Stomach (tissue), 19 donors: ENCODE measurements at places on chromosomes 2 and 18. TPM values are rescaled to one million over a fixed set of nuclear protein-coding genes. Genes with fewer than 3 reads are reported as not detected.
A peak's percentile ranks its signal among the peaks of the same experiment; 100 is the strongest.

Gene PDE11A
- 0.43 TPM for total RNA-seq

Gene YWHAQ
- total RNA-seq: 226 TPM

Gene REG1B
- not detected for total RNA-seq

Gene ALPP
- not detected for total RNA-seq

Gene ABCG8
- total RNA-seq: not detected

Gene SLC9A4
- 143 TPM for total RNA-seq

Gene ACOXL
- 0.58 TPM for total RNA-seq

Gene TMEM87B
- 62.2 TPM for total RNA-seq

- peaks cover under 1% of the 10 kb centered on the region for H3K4me1 ChIP-seq
- peaks cover 80% of the 10 kb centered on the region for H3K36me3 ChIP-seq
- no peak overlapping the region for H3K27ac ChIP-seq
- no peaks in the 10 kb centered on the region for H3K27me3 ChIP-seq
- no peak for DNase-seq
- no peak overlapping the region for H3K4me3 ChIP-seq
These were observed 233.7 kb downstream of the TWIST2 start for GRCh38 chr2:239081622-239082021.

DNA sequence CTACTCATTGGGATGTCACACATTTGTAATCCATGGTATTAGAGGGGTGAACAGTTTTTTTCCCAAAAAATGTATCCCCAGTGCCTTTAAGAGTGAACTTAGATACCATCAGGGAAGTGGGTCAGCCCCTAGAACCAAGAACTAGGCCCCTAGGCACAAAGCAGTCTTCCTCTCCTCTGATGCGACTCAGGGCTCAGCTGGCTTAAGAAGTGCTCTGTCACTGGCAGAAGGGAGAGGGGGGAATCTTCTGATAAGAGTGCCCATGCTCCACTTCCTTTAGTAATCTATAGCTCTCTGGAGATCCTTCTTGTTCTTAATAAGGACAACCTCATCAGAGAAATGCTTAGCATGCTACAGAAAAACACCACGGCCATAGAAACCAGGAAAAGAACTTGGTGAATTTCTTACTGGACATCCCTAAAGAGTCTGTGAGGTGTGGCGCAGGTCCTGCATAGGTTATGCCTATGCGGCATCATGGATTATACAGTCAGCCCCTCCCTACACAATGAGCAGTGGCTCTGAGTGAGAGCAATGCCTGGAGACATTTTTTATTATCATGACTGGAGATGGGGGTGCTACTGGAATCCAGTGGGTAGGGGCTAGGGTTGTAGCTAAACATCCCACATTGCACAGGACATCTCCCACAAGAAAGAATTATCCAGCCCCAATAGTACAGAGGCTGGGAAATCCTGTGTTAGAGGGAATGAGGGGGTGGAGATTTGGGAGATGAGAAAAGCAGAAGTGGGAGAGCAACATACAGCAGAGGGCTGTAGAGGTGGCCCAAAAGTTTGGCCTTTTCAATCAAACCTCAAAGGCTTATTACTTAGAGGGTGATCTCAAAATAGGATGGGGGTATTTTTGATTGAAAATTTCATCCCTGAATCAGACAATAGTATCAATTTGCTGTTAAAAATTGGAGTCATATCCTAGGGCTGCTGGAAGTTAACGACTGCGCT lies 21.7 kb upstream of the ZNF385B start:
- H3K36me3 ChIP-seq: no peaks in the 10 kb centered on the region
- H3K4me3 ChIP-seq: no peak overlapping the region
- DNase-seq: no peak
- no peaks in the 10 kb centered on the region for H3K4me1 ChIP-seq

DNA sequence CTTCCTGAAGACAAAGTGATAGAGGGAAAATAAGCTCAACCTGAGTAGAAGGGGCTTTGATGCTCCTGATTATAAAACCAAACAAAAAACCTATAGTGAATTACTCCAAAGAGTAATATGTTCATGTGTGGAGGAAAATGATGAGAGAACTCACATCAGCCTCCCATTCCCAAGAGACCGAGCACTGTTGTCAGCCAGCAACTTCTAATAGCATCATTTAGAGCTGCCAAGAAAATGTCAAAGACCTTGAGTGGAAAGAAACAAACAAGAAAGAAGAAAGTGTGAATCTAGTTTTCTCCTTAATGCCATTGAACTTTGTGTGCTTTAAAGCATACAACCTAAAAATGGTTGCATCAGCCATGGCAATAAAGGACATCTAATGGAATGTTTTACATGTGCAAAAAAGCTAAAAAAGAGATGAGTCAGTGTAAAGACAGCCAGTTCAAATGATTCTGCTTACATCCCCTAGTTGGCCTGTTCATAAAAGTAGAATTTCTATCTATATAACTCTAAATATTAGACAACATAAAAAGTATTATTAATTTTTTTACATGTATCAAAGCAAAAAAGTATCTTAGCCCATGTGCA lies 1066.2 kb downstream of the TDRD15 start:
- no peak for DNase-seq
- H3K4me1 ChIP-seq: no peaks in the 10 kb centered on the region
- H3K27ac ChIP-seq: no peak overlapping the region
- no peak overlapping the region for H3K4me3 ChIP-seq

DNA sequence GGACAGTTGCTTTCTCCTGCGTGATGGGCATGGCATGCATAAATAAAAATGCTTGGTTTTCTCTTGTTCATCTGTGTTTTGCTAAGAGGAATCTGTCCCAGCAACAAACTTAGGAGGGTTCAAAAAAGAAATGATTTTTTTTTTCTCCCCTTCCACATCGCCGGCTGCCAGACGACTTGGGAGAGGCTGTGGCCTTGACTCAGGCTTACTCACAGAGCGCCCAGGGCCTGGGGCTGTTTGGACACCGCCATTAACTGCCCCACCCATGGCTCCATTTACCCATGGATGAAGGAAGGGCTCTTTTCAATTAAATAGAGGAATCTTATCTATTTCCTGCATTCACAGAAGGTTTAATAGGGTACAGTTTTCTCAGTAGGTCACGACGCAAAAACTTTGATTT lies 22.3 kb upstream of the SERPINB5 start:
- H3K4me3 ChIP-seq: no peak overlapping the region
- DNase-seq: no peak
- H3K27me3 ChIP-seq: no peaks in the 10 kb centered on the region
- H3K36me3 ChIP-seq: no peaks in the 10 kb centered on the region
- H3K27ac ChIP-seq: no peak overlapping the region

- H3K27me3 ChIP-seq: no peaks in the 10 kb centered on the region
- no peak for DNase-seq
- no peak overlapping the region for H3K4me3 ChIP-seq
- H3K4me1 ChIP-seq: no peaks in the 10 kb centered on the region
- H3K27ac ChIP-seq: no peak overlapping the region
These were observed 135.2 kb downstream of the BARD1 start for GRCh38 chr2:214674278-214674677.

DNA sequence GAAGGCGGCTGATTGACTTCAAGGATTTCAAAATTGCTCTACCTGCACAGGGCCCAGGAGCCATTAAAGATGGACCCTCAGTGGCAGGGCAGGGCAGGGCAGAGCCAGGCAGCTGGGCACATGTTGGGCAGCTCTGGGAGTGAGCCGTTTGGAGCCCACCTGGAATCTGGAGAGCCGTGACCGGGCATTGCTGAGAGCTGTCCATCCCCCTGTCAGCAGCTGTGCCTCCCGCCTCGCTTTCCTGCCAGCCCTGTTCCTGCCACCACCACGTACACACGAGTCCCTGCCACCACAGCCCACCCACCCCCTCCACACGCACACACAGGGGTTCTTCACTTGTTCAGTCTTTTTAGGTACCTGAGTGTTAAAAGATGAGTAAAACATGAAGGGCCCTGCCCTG lies 22.9 kb downstream of the ATOH8 start:
- peaks cover 37% of the 10 kb centered on the region for H3K4me1 ChIP-seq
- no peaks in the 10 kb centered on the region for H3K27me3 ChIP-seq
- peaks cover 10% of the 10 kb centered on the region for H3K36me3 ChIP-seq
- no peak for DNase-seq

GRCh38 chr2:122929347-122929746 lies 1095.7 kb upstream of the CNTNAP5 start:
- no peaks in the 10 kb centered on the region for H3K4me1 ChIP-seq
- no peak overlapping the region for H3K4me3 ChIP-seq
- H3K27me3 ChIP-seq: no peaks in the 10 kb centered on the region
- H3K36me3 ChIP-seq: no peaks in the 10 kb centered on the region

DNA sequence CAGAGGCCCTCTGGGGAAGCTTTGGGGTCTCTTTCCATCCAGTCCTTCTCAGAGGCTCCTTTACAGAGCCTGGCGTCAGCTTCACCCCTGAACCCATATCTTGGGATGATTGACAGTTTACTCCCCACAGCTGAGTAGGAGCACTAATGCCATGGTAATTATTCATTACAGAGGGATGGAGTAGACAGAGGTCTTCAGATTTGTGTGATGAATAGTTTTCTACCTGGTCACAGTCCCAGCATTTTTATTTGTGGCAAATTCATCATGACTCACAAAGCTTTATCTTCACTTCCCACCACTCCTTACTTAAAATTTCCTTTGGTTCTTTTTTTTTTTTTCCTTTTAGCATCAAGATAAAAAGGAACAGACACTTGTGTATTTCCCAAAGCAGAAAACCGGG lies 104.2 kb downstream of the CCDC85A start:
- H3K27ac ChIP-seq: no peak overlapping the region
- H3K36me3 ChIP-seq: no peaks in the 10 kb centered on the region
- no peaks in the 10 kb centered on the region for H3K27me3 ChIP-seq
- H3K4me1 ChIP-seq: no peaks in the 10 kb centered on the region
- H3K4me3 ChIP-seq: no peak overlapping the region

DNA sequence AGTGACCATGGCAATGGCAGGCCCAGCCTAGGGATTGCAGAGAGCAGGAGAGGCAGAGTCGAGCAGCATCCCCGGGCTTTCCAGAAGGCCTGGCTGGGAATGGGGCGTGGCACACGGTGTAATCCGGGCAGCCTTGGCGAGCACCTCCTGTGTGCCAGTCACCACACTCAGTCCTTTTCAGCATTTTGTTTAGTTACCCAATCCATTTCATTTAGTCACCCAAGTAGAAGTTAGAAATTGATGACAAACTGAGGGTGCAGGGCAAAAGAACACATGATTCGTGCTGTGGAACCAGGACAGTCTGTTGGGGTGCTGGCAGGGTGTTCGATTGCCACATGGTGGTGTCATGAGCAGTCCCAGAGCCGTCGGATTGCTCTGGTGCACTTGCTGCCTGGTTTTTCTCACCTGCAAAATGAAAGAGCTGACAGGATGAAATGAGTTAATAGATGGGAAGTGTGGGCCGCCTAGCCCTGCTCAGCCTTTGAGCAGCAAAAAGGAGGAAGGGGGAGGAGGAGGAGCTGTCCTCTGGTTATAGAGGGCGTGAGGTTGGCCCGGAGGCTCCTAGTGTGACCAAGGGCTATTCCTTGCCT lies 299.4 kb downstream of the AGAP1 start:
- H3K27ac ChIP-seq: no peak overlapping the region
- no peak for DNase-seq
- no peaks in the 10 kb centered on the region for H3K27me3 ChIP-seq
- peaks cover 12% of the 10 kb centered on the region for H3K36me3 ChIP-seq
- no peaks in the 10 kb centered on the region for H3K4me1 ChIP-seq
- H3K4me3 ChIP-seq: no peak overlapping the region

DNA sequence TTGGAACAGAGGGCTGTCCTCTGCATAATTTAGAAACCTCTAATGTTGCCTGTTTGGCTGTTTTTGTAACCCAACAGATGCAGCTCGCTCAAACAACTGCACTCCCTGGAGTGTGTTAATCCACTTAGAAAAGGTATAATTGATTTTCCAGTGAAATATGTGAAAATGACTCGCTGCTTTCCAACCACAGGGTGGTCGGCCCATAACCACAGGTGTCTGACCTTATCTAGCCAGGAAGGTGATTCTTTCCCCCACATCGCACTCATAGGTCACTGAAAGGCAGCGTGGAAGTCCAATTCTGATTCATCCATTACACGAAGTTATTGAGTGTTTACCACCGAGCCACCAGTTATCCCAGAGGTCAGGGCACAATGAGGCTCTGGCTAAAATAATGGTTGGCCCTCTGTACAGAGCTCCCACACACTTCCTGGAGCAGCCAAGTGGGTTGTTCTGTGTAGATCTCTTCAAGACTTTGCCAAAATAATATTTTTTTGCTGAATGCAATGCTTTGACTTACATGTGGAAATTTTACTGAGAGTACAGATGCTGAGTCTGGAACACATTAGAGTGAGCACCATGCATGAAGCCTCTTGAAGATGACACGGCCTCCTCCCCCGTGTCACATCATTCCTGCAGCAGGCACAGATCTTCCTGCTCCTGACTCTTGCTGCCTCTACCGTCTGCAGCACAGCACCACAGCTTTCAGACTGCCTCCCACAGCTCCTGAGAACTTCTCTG lies 396.2 kb downstream of the ZNF516 start:
- H3K4me1 ChIP-seq: no peaks in the 10 kb centered on the region
- no peak overlapping the region for H3K27ac ChIP-seq
- H3K27me3 ChIP-seq: no peaks in the 10 kb centered on the region
- no peak overlapping the region for H3K4me3 ChIP-seq
- no peaks in the 10 kb centered on the region for H3K36me3 ChIP-seq
- peak; percentile 57 for DNase-seq

DNA sequence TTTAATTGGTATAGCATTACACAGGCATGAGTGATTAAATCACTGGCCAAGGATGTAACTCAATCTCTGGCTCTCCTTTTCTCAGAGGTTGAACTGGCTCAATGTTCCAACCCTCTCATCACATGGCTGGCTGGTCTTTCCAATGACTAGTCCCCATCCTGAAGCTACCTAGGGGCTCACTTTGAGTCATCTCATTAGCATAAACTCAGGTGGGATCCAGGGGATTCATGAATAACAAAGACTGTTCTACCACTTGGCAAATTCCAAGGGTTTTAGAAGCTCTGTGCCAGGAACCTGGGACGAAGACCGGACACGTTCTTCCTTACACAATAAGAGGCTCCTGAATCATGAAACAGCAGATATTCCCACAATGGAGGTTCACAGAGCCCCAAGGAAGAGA lies 145.0 kb upstream of the SPATS2L start:
- H3K4me1 ChIP-seq: no peaks in the 10 kb centered on the region
- H3K36me3 ChIP-seq: no peaks in the 10 kb centered on the region
- H3K4me3 ChIP-seq: no peak overlapping the region
- no peak overlapping the region for H3K27ac ChIP-seq
- no peaks in the 10 kb centered on the region for H3K27me3 ChIP-seq
- no peak for DNase-seq

GRCh38 chr2:162840598-162841246 lies 2.2 kb upstream of the KCNH7 start:
- H3K27me3 ChIP-seq: peaks cover 37% of the 10 kb centered on the region
- no peaks in the 10 kb centered on the region for H3K36me3 ChIP-seq
- H3K4me1 ChIP-seq: peaks cover 14% of the 10 kb centered on the region
